MV-4-11 (cell line): ENCODE measurements at places on chromosomes 16 and 17.

- DNase-seq: no peak
Measured at GRCh38 chr17:75019710-75020109, 7.2 kb downstream of the MRPL58 start.

GRCh38 chr16:80323187-80323807 is 217.5 kb upstream of the DYNLRB2 start:
- no peak for DNase-seq

DNA sequence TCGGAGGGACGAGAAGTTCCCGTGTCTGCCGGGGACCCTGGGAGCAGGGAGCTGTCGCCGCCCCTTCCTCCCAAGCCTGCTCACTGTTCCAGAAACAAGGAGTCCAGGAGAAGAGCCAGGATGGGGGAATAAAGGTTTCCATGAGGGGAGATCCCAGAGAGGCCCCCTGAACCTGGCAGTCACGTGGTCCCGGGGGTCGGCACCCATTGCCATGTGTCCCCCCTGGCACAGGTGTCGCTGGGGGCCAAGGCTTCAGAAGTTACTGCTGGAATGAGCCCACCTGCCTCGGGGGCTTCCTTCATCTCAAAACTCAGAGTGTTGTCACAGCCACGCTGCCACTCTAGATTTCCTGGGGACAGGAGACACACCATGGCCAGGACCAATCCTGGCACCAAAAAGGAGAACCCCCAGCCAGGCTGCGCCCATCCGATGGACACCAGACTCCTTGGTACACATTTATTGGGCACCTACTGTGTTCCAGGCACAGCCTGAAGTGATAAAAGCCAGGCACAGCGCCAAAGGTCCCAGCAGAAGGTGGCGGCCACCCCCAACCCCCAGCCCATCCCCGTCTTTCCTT is 19.7 kb downstream of the RBFOX3 start:
- no peak for DNase-seq

DNA sequence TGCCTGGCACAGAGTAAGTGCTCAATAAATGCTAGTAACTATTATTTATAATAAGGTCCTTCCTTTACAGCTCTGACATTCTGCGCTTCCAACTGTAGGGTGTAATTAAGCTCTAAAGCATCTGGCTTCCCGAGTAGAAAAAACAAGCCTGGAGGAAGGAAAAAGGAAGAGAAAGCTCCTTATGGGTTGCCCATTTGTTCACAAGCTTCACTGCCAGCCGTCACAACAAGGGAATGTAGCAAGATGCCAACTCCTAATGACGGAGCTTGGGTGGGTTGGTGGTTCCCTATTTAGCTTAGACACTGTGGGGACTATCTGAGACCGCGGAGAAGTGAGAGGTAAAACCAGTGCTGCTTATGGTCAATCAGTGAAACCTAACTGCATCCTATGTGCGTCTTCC is 7.3 kb upstream of the RPRML start:
- no peak for DNase-seq

DNA sequence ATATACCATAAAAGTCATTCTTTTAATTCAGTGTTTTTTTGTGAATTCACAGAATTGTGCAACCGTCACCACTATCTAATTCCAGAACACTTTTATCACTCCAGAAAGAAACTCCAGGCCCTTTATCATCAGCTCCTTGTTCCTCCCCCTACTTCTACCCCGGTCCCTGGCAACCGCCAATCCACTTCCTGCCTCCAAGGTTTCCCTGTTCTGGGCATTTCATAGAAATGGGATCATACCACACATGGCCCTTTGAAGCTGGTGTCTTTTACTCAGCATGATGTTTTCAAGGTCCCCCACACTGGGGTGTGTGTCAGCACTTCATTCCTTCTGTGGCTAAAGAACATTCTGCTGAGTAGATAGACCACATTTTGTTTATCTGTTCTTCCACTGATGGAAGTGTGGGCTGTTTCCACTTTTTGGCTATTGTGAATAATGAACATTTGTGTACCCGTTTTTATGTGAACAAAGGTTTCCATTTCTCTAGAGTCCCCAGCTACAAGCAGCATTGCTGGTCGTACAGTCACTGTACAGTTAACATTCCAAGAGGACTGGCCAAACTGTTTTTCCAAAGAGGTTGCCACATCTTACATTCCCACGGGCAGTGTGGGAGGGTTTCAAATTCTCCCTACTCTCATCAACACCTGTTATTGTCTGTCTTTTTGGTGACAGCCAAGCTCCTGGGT is 75.8 kb upstream of the ZNF469 start:
- DNase-seq: no peak

GRCh38 chr17:965311-965989 is 14.1 kb downstream of the NXN start:
- DNase-seq: no peak

- DNase-seq: peak; percentile 37
Measured at GRCh38 chr17:42266918-42267766, 9.0 kb downstream of the STAT5B start.

DNA sequence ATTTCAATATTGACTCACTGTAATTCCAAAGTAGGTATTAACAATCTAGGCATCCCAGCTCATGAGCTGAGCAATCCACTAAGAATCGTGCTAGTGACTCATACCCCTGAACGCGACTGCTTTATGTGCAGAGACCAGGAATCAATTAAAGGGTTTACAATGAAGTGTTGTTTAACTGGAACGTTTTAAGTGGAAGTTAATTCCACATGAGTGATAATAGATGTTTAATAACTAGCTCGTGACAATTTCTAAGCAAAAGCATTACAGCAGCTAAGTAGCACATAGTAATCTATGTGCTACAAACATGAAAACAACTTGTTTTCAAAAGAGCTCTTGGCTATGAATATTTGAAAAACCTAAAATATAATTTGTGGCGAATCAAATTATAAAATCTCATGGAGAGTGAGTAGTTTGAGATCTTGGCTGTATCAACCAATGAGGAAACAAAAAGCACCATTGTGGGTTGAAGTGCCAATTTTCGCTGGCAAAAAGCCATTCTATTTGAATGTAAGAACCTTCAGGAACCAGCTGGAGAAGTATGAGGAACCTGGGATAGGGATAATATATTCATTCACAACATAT is 9.4 kb downstream of the GJC1 start:
- no peak for DNase-seq

DNA sequence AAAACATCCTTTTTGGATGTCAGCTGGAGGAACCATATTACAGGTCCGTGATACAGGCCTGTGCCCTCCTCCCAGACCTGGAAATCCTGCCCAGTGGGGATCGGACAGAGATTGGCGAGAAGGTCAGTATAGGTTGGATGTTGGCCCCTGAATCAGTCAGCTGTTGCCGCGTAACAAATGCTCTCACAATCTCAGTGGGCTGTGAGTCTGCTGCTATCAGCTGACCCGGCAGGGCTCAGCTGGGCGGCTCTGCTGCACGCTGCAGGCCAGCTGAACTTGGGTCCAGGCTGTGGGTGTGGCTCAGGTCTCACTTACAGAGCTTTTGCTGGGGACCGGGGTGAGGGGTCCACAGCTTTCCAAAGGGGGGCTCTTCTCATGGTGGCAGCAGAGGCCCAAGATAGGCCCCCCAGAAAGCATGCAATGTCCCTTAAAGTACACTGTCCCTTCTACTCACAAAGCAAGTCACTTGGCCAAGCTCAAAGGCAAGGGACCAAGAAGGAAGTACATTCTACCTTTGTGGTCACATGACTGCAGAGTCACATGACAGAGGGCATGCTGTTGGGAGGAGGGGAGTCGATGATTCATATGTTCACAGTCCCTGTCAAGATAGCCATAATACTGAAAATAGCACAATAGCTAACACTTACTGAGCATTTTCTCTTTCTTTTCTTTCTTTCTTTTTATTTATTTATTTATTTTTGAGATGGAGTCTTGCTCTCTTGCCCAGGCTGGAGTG is 134.2 kb downstream of the ABCC1 start:
- peak; percentile 88 for DNase-seq

- DNase-seq: no peak
Measured at GRCh38 chr17:64583038-64583437, 76.3 kb downstream of the CEP95 start.

DNA sequence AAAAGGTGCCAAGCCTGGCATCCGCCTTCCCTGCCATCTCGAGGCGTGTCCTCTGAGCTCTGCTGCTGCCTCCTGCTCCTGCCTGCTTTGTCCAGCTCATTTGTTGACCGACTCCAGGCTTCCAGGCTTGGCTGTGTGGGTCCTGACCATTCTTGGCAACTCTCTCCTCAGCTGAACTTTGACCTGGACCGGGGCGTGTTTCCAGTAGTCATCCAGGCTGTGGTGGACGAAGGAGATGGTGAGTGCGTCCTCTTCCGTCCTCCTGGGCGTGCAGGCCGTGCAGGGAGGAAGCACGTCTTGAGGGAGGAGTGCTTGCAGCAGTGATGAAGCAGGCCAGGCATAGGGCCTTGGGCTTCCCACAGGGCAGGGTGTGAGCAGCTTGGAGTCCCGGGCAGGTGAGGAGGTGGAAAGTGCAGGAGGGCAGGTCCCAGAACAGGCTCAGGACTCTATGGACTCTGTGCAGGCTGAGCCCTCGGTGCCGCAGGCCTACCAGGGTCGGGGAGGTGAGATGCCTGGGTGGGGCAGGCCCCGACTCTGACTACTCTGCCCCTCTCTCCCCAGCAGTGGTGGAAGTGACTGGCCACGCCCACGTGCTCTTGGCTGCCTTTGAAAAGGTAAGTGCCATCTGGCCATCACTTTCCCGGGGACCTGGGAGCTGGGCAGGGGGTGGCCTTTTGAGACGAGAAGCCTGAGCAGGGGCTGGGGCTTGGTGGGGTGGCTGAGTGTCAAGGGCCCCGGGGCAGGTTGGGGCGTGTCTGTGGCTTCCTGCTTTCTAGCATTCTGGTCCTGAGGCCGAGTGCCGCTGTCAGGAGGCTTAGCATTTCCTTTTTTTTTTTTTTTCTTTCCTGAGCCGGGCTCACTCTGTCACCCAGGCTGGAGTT is 28.6 kb upstream of the NUDT16L1 start:
- peak; percentile 80 for DNase-seq

DNA sequence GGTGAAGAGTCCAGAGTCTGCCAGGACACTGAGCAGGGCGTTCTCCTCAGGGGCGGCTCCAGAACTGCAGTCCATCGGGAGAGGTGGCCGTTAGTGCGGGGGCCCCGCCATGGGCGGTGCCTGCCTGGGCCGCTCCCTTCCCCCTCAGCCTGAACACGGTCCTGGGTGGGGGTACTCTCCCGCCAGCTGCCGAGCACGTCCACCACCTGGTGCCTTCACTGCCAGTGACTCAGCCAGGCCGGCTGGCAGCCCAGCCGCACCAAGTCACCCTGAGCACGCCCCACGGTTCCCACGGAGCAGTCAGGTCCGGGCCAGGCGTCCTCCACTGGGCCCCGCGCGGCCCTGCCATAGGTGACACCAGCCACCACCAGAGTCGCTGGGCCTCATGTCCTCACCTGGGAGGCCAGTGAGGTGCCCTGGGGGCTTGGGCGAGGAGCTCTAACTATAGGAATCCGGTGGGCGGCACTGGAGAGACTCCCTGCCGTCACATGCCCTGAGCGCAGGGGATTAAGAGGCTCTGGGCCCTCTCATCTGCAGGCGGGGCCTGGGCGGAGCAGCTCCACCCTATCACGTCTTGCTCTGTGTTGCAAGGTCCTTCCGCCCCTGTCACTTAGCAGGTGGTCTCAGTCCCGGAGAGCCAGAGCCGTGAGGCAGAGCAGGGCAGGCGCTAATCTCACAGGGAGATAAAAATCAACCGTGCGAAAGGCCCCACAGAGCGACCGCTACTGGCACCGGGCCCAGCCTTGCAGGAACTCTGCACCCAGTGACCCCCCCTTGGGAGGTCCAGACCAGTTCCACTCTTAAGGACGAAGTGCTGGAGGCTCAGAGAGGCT is 14.3 kb downstream of the PIEZO1 start:
- DNase-seq: peak; percentile 87

DNA sequence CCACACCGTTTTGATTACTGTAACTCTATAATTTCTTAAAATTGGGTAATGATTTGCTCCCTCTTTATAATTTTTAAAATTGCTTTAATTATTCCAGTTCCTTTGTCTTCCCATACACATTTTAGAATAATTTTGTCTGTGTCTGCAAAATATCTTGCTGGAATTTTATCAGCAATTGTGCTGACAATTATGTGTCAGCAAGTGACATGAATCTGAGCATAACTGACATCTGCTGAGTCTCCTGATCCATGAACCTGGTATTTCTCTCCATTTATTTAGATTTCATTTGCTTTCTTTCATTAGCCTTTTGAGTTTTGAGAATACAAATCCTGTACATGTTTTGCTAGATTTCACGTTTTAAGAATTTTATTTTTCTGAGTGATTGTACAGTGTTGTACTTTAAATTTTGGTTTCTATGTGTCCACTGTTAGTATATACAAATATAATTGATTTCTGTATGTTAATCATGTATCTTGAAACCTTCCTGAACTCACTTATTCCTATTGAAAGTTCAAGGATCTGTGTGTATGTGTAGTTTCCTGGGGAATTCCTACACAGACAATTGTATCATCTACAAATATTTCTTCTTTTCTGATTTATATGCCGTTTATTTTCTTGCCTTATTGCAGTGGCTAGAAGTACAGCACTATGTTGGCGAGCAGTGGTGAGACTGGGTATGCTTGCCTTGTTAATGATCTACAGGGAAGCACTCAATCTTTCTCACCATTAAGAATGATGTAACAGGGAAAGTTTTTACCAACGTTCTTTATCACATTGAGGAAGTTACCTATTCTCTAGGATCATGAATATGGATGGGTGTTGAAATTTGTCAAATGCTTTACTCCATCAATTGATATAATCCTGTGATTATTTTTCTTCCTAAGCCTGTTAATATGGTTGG is 45.2 kb downstream of the N4BP1 start:
- no peak for DNase-seq

DNA sequence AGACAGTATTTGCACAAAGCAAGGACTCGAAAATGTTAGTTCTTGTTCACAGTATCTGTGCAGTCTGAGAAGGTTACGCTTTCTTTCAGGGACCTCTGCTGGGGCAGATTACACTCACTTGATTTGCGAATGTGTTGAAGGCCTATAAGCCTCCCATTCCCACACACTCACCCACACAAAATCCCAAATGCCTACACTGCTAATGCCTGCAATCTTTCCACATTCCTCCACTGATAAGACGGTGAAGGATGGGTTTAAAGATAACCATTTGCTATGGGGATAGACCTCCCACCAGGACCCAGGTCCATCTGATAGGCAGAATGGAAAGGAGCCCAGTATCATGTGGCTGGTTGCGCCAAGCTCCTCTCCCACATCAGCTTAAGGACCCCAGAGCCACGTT is 394.9 kb upstream of the SALL1 start:
- no peak for DNase-seq

- DNase-seq: no peak
Measured at GRCh38 chr16:80158766-80159165, 382.0 kb upstream of the DYNLRB2 start.

DNA sequence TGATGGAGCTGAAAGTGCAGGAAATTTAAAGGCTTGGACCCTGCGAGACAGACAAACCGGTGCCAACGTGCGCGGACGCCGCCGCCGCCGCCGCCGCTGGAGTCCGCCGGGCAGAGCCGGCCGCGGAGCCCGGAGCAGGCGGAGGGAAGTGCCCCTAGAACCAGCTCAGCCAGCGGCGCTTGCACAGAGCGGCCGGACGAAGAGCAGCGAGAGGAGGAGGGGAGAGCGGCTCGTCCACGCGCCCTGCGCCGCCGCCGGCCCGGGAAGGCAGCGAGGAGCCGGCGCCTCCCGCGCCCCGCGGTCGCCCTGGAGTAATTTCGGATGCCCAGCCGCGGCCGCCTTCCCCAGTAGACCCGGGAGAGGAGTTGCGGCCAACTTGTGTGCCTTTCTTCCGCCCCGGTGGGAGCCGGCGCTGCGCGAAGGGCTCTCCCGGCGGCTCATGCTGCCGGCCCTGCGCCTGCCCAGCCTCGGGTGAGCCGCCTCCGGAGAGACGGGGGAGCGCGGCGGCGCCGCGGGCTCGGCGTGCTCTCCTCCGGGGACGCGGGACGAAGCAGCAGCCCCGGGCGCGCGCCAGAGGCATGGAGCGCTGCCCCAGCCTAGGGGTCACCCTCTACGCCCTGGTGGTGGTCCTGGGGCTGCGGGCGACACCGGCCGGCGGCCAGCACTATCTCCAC is at the start of gene NOG:
TSS of gene NOG (plus strand) at position 54 of the 674 bp plus-strand sequence. CDS start at position 579, 525 bp downstream.
- peak; percentile 37 for DNase-seq
